ENCODE measurements at places on chromosomes 13 and 19. TPM values are rescaled to one million over a fixed set of nuclear protein-coding genes. Genes with fewer than 3 reads are reported as not detected.

Gene ZSCAN4
- total RNA-seq: not detected

Gene KLHL1
- not detected for total RNA-seq

DNA sequence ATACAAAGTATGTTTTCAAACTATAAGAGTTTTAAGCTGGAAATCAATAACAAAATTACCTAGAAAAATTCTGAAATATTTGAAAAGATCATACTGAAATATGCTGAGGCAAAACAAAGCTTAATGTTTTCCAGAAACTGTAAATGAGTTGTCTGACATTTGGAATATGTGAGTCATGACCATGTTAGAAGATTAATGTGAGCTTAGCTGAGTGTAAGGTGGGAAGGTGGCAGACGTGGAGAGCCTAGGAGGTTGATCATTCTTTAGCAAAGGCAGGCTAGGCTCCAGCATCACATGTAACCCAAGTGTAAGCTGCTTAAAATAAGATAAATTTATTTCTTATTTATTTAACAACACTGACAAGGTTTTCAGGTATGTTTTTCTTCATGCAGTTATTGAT is 2086.1 kb upstream of the PCDH20 start:
- DNase-seq: no peak

- peak; percentile 79 for DNase-seq
Observed at GRCh38 chr19:17282488-17283125, 906 bp downstream of the ANKLE1 start.

GRCh38 chr13:38687246-38688229 is 661 bp downstream of the FREM2 start:
- no peak for DNase-seq
